ENCODE measurements at places on chromosomes 13 and 19.

DNA sequence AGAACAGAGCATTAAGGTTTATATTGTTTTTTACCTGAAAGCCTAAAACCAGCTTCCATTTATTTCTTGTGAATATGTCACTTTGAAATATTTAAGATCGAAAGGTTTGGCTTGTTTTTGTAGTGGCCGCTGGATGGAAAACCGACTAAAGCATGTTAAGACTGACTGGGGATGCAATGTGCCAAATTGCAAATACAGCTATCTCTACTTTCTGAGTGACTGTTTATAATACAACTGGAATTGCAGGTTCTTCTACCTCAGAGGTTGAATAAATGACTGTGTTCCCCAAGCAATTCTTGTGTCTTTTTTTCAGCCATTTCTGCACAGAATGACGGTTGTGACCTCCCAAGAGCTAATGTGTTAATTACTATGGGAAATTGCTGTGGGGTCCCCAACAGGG lies 50.0 kb upstream of the TMTC4 start:
- no peak for DNase-seq

GRCh38 chr13:42345367-42345766 lies 73.4 kb downstream of the AKAP11 start:
- DNase-seq, result no peak

DNA sequence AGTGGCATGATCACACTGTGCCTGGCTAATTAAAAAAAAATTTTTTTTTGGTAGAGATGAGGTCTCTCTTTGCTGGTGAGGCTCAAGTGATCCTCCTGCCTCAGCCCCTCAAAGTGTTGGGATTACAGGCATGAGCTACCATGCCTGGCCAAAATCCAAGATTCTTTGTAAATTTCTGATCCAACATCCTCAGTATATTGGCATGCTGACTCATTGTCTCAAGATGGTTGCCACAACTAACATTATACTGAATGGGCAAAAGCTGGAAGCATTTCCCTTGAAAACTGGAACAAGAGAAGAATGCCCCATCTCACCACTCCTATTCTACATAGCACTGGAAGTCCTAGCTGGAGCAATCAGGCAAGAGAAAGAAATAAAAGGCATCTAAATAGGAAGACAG lies 100.0 kb downstream of the KLF5 start:
- DNase-seq, result no peak

DNA sequence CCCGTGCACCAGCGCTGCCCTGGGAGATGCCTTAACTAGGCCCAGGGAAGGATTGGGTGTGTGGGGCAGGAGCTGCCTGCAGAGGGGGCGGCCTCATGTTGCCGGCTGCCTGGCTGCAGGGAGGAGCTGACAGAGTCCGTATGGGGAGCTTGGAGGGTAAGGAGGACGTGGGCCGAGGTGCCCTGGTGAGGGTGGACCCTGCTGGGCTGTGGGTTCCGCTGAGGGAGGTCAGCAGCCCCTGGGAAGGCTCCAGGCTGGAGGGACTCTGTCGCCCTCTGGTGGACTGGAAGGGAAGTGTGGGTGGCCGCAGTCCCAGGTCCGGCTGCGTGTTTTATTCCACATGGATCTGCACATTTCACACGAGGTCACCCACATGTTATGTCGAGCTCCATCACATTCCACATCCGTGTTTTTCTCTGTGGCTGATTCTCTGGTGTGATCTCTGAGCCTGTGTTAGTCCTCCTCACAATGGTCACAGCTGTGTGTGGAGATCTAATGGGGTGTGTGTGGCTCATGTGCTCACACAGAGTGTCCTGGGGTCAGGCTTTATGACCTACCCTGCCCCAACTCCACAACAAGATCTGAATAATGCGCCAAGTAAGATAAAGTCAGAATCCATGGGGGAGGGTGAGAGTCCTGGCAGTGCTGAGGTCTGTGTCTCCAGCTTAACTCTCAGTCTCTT lies 1.8 kb upstream of the CEACAM8 start:
- no peak for DNase-seq

GRCh38 chr19:8476524-8476923 lies 25.9 kb downstream of the PRAM1 start:
- DNase-seq, result no peak

- peak; percentile 51 for DNase-seq
Observed at GRCh38 chr13:112177450-112178288, 110.7 kb downstream of the SOX1 start.

DNA sequence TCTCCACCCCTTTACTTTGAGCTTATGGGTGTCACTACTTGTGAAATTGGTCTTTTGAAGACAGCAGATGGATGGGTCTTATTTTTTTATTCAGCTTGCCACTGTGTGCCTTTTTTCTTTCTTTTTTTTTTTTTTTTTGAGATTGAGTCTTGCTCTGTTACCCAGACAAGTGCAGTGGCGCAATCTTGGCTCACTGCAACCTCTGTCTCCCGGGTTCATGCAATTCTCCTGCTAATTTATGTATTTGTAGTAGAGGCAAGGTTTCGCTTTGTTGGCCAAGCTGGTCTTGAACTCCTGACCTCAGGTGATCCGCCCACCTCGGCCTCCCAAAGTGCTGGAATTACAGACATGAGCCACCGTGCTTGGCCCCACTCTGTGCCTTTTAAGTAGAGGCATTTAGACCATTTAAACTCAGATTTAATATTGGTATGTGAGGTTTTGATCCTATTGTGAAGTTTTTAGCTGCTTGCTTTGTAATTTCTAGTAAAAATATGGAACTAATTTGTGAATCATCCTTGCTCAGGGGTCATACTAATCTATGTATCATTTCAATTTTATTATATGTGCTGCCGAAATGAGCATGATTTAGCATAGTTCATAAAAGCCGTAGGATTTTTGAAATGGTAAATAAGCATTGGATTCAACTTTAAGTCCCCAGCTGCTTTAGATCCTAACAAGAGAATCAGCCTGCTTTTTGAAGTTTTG lies 584.5 kb downstream of the SLITRK1 start:
- no peak for DNase-seq

DNA sequence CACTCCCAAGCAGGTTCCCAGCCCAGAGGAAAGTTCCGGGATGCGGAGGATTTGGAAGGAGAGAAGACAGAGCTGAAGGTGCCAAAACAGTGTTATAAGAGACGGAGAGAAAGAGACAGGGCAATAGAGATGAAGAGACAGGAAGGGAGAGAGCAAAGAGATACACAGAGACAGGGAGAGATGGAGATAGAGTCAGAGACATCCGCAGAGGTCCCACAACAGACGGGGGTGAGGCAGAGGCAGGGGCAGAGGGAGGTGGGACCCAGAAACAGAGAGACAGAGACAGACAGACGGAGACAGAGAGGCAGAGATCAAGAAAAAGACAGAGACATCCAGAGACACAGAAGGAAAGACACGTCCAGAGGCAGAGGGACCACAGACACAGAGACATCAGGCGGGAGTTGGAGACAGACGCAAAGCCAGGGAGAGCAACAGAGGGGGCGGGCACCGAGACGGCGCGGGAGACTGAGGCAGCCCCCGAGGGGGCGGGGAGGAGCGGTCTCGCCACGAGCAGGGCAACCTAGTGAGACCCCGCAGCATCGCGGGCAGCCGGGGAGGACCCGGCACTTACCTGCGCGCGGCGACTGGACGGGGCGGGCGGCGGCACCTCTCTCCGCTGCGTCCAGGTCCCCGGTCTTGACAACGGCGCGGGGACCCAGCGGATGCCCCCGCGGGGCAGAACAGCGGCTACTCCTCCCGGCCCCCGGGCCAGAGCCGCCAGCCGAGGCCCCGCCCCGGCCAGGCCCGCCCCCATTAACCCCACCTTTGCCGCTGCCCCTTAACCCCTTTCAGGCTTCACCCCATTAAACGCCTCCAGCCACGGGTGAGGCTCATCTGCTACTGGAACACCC lies at the start of gene GPR4:
Gene GPR4, minus strand, starts transcription at position 689 of the 851 bp plus-strand sequence. CDS start 10,346 bp downstream, outside the sequence.
- DNase-seq, result no peak

DNA sequence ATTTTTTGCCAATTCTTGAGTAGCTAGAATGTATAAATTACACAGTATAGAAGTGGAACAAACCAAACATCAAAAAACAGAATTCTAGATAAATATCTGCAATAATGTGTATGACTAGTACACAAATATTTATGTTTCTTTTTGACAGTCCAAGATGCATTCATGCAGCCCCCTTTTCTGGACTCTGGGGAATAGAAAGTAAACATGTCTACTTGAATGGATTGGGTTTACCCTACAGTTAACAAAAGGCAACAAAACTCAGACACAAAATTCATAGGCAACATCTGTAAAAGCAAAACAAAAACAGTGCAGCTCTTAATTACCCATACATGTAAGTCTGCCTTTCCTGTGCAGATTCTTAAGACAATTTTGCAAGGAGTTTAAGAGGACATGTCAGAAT lies 419.4 kb upstream of the DACH1 start:
- DNase-seq, result no peak
